SK-N-SH (cell line): ENCODE measurements at places on chromosomes 7 and 10. TPM values are rescaled to one million over a fixed set of nuclear protein-coding genes. Genes with fewer than 3 reads are reported as not detected.

PRPS1L1 gene
- not detected in 2 replicates for polyA plus RNA-seq

ZNF107 gene
- polyA plus RNA-seq: 1.9 and 2.0 TPM in 2 replicates

- DNase-seq: no peak
Measured at GRCh38 chr10:101609481-101609880, 21.4 kb downstream of the DPCD start.

DNA sequence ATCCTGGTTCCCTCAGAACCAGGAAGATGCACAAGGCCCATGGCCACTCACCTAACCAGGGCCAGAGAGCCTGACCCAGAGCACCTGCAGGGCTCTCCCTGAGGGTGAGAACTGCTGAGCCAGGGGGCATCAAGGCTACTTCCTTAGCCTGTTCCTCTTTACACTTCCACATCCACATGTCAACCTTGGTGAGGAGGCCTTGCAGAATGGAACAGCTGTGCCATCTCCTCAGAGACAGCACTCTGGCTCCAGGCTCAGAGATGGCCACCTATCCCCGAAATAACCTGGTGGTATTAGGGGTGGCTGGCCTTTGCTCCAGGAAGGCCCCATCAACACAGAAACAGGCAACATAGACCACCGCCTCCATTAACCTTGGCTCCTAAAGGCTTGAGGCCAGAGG, 473.0 kb downstream of the RPS24 start:
- no peak for DNase-seq

- no peak for DNase-seq
Measured at GRCh38 chr7:138184191-138184590, 107.9 kb downstream of the AKR1D1 start.
